ENCODE measurements at places on chromosomes 2 and 18. TPM values are rescaled to one million over a fixed set of nuclear protein-coding genes. Genes with fewer than 3 reads are reported as not detected.

Gene NBAS
- 49.3 TPM for total RNA-seq

Gene FOSL2
- 124 TPM for total RNA-seq

Gene BOLL
- 0.16 TPM for total RNA-seq

Gene CYS1
- 0.16 TPM for total RNA-seq

Gene GAL3ST2
- total RNA-seq = 0.47 TPM

Gene HOXD13
- total RNA-seq = not detected

Gene ALPP
- not detected for total RNA-seq

Gene RMDN2
- total RNA-seq = 26.3 TPM

Gene POLE4
- 16.7 TPM for total RNA-seq

Gene IL1B
- not detected for total RNA-seq

Gene PER2
- total RNA-seq = 3.1 TPM

Gene MYO1B
- 125 TPM for total RNA-seq

Gene ATOH8
- total RNA-seq = 8.3 TPM

Gene SERPINB10
- total RNA-seq = not detected

Gene STPG4
- not detected for total RNA-seq

Gene SERPINB7
- 4.5 TPM for total RNA-seq

Gene DYTN
- not detected for total RNA-seq

Gene SLC25A12
- 32.3 TPM for total RNA-seq

Gene CRYGC
- total RNA-seq = not detected

Gene NYAP2
- not detected for total RNA-seq

Gene RAB12
- total RNA-seq = 98.4 TPM

Gene GCG
- total RNA-seq = not detected

Data from myocyte (in vitro differentiated cells).